Esophagus mucosa (tissue), 1 donor: ENCODE measurements at places on chromosomes 6 and 20. TPM values are rescaled to one million over a fixed set of nuclear protein-coding genes. Genes with fewer than 3 reads are reported as not detected.

Gene RAB44
- 0.36 TPM for total RNA-seq

Gene RREB1
- total RNA-seq: 75.8 TPM

Gene TBX18
- 1.6 TPM for total RNA-seq

GRCh38 chr6:140209775-140210174 is 835.3 kb upstream of the CITED2 start:
- no peak for ATAC-seq

- peak; percentile 54 for ATAC-seq
These were observed 55.1 kb downstream of the CHD6 start for GRCh38 chr20:41563087-41563486.

- ATAC-seq: no peak
These were observed 63.8 kb downstream of the ELOVL5 start for GRCh38 chr6:53284901-53285300.

DNA sequence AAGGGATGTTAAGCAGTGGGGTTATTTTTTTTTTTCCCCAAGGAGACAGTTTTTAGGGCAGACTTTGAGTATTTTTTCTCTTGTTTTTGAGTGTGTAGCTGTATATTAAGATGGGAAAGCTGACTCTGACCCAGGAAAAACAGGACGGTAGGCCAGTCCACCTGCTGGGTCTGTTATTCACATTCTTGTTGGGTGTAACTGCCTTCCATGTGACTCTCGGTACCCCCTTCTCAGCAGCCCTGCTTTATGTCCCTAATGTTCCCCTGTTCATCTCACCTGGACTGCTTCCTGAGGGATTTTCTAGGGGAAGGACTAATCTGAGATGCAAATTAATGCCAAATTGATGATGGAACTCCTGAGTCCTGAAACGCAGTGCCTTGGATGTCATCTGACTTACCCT is 21.9 kb downstream of the FOXO3 start:
- ATAC-seq: no peak

DNA sequence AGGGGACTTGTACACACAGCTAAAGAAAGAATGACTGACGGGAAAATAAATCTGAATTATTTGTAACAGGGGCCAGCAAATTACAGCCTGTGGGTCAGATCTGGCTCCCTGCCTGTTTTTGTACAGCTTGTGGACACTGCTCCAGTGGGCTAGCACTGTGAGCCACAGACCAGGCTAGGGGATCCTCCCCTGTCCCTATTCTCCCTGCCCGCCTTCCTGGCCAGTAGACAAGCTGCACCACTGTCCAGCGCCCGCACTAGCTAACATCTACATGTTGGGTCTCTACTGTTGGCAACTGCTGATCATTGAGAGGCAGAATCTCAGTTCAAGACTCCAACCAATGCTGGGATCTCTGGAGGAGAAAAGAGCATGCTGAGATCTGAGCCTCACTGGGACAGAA is 10.7 kb downstream of the OSER1 start:
- ATAC-seq: no peak

GRCh38 chr20:30168025-30168799 is 1089.3 kb upstream of the DEFB115 start:
- ATAC-seq: no peak

DNA sequence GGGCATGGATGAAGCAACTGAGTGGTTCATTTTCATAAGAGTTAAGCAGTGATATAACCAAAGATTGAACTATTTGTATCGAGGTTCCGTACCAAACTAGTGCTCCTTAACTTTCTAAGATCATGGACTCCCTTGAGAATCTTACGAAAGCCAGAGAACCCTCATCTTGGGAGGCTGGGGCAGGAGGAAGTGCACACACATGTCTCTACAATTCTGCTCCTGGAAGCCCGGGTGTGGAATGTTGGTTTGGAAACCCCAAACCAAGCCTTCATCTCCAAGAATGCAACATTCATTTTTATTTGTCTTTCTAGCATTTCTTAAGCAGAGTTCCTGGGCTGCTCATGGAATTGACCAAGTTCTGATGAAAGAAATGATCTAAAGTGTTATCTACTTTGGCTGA is 250.5 kb upstream of the PRND start:
- no peak for ATAC-seq

- ATAC-seq: no peak
These were observed 471.8 kb upstream of the AGPAT4 start for GRCh38 chr6:161745594-161746141.
